ENCODE measurements at places on chromosomes 4 and X.

DNA sequence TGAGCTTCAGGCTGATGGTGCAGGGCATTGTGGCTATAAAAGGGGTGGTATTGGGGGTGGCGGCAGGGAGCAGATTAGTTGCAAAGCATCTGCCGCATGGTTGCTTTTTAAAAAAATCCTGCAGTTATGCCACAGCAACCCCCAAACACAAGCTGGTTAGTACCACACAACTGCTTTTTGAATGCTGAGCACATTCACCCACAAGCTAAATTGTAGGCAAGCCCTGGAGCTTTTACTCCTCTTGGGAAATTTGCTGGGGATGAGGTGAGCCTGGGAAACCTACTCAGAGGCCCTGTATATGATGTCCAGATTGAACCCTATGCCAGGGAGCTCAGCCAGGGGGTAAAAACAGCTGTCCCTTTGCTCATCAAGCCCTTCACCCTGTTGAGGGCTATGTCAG, 33.8 kb upstream of the TRIM2 start:
- DNase-seq = no peak

DNA sequence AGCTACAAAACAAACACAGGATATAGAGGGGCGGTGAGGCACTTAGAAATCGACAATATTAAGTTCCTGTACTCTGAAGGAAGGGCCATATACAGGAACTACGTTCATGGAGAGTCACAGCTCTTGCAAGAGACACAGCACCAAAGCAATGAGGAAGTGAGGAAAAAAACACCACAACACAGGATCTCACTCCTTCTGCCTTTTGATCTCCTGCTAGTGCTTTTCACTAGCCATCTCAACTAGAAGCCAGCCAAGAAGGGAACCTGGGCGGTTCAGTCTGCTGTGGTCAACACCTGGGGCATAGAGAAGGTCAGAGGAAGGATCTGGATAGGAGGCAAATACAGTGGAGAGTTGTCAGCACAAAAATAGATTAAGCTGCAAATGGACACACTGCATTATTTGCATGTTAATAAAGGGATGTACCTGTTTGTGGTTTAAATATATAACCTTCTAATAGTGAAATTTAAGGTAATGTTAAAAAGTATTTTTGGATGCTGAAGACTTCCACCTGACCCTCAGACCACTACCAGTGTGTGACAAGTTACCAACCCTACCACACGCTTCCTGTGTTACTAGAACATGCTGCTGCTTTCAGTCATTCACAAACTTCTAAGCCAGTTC, 104.6 kb downstream of the DTHD1 start:
- DNase-seq = no peak

- peak; percentile 71 for DNase-seq
These were observed 169.4 kb downstream of the MAD2L1 start for GRCh38 chr4:119897260-119897659.

DNA sequence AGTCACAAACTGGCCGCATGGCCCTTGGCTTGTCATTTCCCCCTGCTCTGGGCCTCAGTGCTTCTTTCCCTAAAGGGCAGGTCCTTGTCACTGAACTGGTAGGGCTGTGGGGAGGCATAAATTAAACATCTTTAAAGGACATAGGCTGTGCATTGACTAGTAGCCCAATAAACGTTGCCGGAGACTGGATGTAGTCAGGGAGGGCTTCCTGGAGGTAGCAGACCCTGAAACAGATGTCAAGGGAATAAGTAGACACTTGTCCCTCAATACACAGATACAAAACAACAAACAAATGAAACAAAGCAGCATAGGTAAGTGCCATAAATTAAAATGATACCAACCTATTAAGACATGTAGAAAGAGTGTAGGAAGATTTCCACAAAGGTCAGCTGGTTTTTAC, 71.8 kb upstream of the PSAPL1 start:
- no peak for DNase-seq

DNA sequence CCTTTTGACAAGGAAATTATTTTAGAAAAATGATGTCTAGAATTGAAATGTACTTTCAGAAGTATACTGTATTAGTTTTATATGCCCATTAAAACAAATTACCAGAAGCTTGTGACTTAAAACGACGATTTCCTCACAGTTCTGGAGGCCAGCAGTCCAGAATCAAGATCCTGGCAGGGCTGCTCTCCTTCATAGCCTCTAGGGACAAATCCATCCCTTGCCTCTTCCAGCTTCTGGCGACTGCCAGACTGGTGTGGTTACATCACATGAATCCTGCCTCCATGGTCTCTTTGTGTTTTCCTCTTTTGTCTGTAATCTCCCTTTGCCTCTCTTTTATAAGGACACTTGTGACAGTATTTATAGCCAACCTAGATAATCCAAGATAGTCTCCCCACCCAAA, 97.1 kb downstream of the IQCM start:
- no peak for DNase-seq

DNA sequence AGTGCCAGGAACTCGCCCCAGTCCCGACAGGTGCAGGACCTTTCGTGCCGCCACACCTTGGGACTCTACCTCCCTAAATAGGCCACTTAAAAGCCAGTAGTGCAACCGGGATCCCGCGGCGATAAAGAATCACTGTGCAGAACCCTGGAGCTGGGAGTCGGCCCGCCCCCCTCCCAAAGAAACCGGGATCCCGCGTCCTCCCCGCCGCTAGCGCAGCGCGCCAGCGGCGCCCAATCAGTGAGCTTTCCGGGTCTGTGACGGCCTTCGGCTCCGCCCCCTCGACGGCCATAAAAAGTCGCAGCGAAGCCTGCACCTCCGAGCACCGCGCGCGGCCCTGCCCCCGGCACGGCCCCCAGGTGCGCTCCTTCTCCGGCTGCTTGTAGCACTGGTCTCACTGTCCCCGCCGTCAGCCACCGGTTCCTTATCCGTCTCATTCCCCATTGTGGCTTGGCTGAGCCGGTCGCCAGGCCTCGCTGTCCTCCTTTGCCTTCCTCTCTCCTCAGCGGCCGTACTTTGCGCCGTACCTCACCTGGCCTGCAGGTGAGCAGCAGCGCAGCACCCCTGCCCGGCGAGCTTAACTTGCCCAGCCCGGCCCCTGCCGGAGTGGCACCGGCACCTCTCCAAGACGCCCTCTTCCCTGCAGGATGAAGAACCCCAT, at the start of gene LRAT:
TSS of gene LRAT (plus strand) at position 318 of the 658 bp plus-strand sequence. CDS start at position 645, 327 bp downstream.
- DNase-seq = no peak

GRCh38 chr4:40887764-40888131, 138.0 kb downstream of the NSUN7 start:
- DNase-seq = peak; percentile 43

- no peak for DNase-seq
These were observed 644 bp downstream of the ERCC6L start for GRCh38 chrX:72238183-72238582.

DNA sequence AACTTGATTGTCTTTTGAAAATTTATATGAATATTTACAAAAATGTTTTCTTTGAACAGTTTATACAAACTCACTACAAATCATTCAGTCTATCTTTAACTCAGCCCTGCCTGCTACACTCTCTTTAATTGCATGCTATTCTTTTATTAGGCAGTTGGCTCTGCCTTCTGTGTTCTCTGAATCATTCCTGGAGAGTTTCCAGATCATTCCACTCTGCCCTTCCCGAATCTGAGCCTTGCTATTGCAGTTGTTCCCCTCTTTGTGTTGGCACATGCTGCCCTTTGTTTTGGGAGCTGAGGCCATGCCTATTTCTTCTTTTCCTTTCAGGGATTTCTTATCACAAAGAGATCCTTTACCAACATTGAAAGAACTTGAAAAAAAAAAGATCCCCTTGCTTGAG, 8.7 kb upstream of the TECRL start:
- DNase-seq = peak; percentile 66

GRCh38 chr4:185524888-185525863, 10.1 kb downstream of the PDLIM3 start:
- DNase-seq = no peak

- DNase-seq = no peak
These were observed 22.7 kb downstream of the WDR19 start for GRCh38 chr4:39205000-39205399.

DNA sequence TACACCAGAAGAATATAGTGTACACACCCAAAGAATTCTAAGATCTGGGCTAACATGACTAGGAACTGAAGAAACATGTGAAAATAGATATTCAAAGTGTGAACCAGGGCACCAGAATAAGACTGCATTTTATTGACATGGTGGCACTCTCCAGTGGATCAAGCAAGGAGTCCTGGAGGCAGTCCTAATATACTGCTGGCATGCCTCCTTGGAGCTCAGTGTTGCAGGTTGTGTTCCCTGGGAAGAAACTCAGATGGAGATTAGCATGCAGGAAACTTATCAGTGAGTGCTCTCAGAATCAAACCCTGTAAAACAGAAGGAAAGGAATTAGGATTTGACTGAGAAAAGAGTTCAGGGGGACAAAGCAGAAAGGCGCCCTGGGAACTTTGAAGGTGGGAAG, 105.1 kb downstream of the CXCL13 start:
- DNase-seq = no peak

DNA sequence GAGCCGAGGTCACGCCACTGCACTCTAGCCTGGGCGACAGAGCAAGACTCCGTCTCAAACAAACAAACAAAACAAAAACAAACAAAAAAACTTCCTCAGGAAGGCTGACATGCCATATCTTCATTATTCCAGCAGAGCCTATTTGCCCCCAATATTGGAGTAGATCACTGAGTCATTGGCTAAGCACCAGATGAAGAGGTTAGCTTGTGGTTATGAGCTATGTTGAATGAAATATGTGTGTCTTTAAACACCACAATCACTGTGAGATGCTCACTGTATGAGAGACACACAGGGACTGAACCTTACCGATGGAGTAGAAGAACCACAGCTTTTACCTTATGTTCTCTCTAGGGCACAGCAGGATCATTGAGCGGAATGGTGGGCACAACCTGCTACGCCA, 122.1 kb upstream of the EOLA2 start:
- DNase-seq = no peak

DNA sequence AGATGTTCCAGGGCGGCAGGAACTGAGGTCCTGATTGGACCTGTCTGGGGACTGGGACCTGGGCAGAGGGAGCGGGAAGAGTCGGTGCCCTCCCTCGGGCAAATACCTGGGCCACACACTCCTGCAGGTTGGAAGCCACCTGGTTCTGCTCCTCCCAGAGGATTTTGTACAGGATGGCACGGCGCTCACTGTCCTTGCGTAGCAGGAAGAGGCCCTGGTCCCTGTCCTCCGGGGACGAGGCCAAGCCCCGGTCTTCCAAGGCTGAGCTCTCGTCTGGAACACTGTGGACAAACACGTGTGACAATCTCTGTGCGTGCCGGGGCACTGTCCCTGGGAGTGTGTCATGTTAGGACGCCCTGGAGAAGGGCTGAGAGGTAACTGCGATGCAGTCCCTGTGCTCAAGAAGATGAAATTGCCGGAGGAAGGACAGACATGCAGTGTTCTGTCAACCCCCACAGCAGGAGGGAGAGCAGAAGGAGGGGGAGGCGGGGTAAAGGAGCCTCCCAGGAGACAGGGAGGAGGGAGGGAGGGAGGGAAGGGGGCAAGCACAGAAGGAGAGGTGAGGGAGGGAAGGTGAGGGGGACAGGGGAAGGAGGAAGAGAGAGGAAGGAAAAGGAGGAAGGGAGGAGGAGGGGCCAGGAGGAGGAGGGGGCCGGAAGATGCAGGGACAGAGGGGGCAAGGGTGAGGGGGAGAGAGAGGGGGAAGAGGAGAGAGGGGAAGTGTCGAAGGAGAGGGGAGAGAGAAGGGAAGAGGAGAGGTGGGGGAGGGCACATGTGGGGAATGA, 29.0 kb downstream of the PDHA1 start:
- no peak for DNase-seq

GRCh38 chrX:154063234-154063633, 34.3 kb downstream of the MECP2 start:
- DNase-seq = no peak

DNA sequence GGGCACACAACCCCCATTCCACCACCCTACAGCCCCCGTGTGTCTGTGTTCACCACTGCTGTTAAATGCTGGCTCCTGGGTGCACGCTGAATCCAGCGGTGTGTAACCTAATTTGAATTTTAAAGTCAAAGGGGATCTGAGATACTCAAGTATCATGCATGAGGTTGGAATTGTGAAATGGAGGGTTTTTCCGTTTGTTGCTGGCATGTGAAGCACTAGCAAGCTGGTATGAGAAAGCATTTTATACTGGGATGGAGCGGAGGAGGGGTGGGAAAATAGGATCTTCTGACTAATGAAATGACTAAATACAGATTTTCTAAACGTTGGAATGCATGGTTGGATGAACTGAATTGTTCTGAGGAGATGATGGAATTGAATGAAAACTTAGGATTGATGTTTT, 36.9 kb upstream of the FAT1 start:
- DNase-seq = no peak

- no peak for DNase-seq
These were observed 20.2 kb downstream of the PPA2 start for GRCh38 chr4:105453550-105454205.

GRCh38 chr4:113438596-113438995, 322.9 kb downstream of the CAMK2D start:
- DNase-seq = no peak

- no peak for DNase-seq
These were observed 73.3 kb downstream of the TMEM131L start for GRCh38 chr4:153539422-153539821.

DNA sequence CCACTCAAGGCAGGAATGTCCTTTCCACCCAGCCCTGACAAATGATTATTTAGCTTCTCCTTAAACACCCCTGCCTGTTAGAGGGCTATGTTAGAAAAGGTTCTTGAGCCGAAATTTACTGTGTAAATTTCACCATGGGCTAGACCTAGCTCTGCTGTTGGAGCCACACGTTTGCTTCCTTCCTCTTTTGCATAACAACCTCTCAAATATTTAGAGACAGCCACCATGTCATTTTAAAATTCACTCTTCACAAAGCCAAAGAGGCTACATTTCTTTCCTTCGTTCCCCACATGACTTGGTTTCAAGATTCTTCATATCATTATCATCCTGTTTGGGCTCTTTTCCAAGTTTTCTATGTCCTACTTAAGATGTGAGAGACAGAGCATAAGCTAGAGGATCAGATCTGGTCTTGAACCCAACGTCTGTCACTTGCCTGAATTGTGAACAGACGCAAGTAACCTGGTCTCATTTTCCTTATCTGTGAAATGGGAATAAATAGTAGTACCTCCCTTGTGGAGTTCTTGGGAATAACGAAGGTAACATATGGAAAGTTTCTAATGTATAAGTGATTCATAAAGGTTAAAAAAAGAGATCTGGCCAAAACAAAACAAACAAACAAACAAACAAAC, 6.7 kb downstream of the DOCK11 start:
- DNase-seq = no peak

- DNase-seq = no peak
These were observed 36.6 kb upstream of the PTPN13 start for GRCh38 chr4:86557526-86557925.

- no peak for DNase-seq
These were observed 4.0 kb upstream of the SLC49A3 start for GRCh38 chr4:692771-693554.

DNA sequence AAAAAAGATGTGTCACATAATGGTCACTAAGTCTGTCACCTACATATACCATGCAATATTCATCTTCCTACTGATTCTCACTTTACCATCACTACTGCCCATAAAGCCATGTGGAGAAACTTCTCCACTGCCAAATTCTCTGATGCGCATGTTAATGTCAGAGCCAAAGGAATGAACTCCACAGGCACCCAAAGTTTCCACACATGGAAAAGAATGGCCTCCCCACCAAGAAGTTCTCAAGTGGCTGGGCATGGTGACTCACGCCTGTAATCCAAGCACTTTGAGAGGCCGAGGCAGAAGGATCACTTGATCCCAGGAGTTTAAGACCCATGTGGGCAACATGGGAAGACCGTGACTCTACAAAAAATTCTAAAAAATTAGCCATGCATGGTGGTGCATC, 43.8 kb upstream of the UGDH start:
- no peak for DNase-seq
